ENCODE measurements at places on chromosomes 3 and 15.

GRCh38 chr15:70033529-70034140 lies 64.1 kb downstream of the TLE3 start:
- DNase-seq: no peak

DNA sequence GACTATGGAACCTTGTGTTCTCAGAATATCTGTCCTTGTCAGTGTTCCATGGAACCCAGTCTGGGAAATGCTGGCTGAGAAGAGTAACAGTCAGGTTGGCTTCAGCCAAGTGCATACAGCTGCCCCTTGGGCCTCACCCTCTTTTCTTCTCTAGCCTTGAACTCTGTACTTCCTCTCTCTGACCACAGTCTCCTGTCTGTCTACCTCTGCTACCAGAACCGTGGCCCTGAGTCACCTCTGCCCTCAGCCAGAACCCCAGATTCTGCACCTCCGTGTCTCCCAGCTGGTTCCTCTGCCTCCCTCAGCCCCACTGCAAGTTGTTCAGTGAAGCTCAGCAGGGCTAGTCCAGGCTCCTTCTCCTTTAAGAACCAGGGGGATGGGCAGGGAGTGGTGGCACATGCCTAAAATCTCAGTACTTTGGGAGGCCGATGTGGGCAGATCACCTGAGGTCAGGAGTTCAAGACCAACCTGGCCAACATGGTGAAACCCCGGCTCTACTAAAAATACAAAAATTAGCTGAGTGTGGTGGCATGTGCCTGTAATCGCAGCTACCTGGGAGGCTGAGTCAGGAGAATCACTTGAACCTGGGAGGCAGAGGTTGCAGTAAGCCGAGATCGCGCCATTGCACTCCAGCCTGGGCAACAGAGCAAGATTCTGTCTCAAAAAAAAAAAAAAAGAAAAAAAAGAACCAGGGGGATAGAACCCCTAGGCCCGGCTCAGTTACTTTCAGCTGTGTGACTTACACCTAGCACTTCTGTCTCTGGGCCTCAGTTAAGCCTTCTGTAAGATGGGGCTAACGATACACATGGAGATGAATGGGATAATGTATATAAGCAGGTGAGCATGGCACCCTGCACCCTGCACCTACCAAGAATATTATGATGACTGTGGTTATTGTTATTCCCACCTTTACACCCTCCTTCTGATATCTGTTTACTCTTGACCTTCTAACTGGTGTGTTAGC lies 24.3 kb upstream of the TATDN2 start:
- DNase-seq: no peak

DNA sequence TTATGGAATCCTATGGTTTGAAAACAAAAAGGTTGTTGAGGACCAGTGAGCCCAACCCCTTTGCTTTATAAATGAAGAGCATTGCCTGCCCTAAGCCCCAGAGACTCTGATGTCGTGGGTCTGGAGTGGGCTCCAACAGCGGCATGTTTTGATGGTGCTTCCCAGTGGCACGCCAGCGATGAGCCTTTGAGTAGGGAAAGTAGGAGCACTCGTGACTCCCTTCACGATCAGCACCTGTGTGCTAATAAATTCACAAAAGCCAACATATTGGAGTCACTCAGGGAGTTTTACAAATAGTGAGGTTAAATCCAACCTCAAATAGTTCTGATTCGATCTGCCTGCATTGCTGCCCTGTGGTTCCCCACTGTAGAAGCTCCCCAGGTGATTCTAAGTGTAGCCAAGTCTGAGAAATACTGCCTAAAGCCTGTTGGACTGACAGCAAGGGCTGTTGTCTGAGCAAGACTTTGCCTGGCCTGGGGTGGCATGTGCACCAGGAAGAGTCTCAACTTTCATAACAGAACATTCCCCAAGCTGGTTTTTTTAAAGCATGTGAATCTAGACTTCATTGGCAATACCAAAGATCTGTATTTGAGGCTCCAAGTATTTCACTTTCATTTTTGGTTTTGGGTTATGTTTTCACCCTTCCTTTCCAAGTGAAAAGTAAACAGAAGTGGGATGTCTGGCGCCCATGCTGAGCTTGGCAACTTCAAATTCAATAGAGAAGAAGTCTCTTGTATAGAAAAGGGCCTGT lies 9.9 kb downstream of the CCR5 start:
- DNase-seq: no peak

DNA sequence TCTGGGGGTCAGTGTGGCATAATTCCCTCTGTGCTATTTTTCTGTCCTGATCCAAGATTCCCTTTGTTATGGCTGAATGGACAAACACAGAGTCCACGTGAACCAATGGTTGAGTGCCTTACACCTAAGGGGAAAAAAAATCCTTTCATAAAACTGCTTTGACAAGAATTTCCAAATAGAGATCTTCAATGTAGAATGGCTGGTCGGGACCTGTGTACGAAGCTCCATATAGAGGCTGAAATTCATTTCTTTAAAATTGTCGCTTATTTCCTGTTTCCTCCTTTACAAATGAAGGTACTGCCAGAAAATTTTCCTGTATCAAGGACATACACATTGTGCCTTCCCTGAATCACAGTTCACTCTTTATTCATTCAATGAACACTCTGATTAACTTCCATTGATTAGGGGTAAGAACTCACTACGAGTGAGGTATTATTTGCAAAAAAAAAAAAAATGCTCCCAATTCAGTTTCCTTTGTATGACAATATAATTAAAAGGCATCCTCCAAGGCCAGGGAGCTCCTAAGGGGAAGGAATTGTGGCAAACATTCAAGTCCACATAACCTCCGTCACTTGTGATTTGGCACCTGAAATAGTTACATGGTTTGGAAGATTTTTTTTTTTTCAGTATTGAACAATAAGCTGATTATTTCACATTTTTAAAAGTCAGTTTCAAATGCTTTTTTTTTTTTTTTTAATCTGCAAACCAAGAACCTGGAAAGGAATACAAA lies 293.8 kb downstream of the MEX3B start:
- no peak for DNase-seq

DNA sequence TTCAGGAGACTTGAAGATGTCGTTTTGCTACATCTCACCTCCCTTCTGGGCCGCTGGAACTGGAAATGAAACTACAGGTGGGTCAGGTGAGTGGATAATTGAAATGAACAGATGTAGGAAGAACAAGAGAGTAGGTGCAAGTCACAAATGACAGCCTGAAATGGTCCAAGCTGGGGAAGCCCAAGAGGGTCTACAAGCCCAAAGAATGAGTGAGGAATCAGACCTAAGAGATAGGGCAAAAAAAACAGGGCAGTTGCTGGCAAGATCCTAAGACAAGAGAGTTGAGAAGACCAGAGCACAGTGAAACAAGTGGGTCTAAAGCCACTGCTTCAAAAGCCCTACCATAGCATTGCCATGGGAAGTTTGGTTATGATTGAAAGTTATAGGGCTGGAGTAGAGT lies 67.4 kb upstream of the SNRK start:
- DNase-seq: no peak

GRCh38 chr3:186983659-186984058 lies 53.3 kb downstream of the ST6GAL1 start:
- DNase-seq: no peak

- DNase-seq: no peak
These were observed 148.1 kb downstream of the KLHL25 start for GRCh38 chr15:85646538-85647091.

Data from hippocampal formation (tissue), 2 donors.